ENCODE measurements at places on chromosomes 7 and 10. TPM values are rescaled to one million over a fixed set of nuclear protein-coding genes. Genes with fewer than 3 reads are reported as not detected.

DNA sequence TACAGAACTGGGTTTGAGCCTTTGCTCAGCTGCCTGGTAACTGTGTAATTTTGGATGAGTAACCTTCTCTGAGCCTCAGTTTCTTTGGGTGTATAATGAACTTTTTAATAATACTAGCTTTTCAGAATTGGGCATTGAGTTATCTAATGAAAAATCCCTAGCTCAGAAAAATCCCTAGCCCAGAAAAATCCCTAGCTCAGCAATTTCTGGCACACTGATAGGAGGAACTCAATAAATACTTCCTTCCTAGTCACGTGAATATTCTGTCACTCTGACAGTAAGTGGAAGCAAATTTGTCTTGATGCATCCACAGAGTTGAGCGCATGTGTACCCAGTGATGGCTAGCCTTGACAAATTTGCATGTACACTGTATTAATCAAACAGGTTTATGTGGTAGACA, 817.6 kb downstream of the XPNPEP1 start:
- no peak for DNase-seq

- DNase-seq = no peak
Measured at GRCh38 chr10:91975438-91975837, 51.9 kb downstream of the BTAF1 start.

The KIAA1217 gene
- 4.1 TPM for total RNA-seq

The NRP1 gene
- 49.3 TPM for total RNA-seq

The C7orf57 gene
- total RNA-seq = under 0.01 TPM

The COL1A2 gene
- 84.4 TPM for total RNA-seq

- DNase-seq = no peak
Measured at GRCh38 chr7:46319841-46320240, 398.8 kb upstream of the IGFBP3 start.

- no peak for DNase-seq
Measured at GRCh38 chr7:34107276-34107675, 201.9 kb downstream of the BMPER start.

The CROT gene
- total RNA-seq = 13.0 TPM

The KAT6B gene
- 189 TPM for total RNA-seq

The SPDYE8 gene
- total RNA-seq = under 0.01 TPM

DNA sequence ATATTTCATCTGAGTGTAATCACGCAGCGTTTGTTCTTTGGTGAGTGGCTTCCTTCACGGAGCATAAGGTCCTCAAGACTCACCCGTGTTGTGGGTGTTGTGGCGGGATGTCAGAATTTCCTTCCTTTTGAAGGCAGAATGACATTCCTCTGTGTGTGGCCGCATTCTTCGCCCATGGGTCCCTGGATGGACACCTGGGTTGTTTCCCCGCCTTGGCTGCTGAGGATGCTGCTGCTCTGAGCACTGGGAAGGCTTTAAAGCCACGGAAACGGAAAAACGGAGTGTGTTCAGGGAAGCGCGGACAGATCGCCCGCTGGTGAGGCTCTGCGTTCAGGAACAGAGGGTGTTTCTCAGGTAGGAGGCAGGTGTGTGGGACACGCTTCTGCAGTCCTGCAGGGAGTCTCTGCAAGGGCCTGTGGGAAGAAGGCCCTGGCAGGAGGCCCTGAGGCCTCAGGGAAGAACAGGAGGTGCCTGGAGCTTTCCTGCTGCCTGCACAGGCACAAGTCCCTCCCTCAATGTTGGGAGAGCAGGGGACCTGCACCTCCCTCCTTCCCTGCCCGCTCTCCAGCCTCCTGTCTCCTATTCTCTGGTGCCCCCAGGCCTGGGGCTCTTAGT, 35.7 kb upstream of the SHH start:
- DNase-seq = no peak

DNA sequence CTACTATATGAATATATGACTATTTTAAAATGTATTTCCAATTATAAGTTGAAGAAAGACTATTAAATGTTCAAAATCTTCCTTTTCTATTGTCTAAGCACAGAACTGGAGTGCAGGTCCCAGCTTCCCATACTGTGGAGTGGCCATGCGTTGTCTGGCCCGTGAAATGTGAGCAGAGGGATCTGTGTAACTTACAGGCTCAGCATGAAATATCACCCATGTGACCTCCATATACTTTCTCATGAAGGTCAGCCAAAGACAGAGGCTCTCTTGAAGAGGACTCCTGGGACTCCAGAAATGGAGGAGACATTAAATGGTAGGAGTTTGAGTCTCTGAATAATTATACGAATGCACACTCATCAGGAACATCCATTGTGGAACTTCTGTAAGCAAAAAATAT, 92.4 kb upstream of the CAV2 start:
- no peak for DNase-seq

The SFTPD gene
- total RNA-seq = 0.41 TPM

DNA sequence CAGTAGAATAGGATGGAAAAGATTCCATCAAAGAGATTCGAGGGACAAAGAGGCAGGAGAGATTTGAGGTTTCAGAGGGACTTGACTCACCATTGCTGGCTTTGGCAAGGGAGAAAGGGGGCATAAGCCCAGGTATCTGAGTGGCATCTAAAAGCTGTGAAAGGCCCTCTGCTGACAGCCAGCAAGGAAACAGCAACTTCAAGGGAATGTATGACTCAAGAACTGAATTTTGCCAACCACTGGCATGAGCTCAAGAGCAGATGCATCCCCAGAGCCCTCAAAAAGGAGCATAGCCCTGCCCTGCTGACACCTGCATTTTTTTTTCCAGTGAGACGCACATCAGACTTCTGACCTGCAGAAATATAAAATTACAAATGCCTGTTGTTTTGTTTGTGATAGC, 19.6 kb upstream of the ADAM12 start:
- no peak for DNase-seq

- DNase-seq = no peak
Measured at GRCh38 chr10:123588386-123588914, 77.7 kb upstream of the GPR26 start.

DNA sequence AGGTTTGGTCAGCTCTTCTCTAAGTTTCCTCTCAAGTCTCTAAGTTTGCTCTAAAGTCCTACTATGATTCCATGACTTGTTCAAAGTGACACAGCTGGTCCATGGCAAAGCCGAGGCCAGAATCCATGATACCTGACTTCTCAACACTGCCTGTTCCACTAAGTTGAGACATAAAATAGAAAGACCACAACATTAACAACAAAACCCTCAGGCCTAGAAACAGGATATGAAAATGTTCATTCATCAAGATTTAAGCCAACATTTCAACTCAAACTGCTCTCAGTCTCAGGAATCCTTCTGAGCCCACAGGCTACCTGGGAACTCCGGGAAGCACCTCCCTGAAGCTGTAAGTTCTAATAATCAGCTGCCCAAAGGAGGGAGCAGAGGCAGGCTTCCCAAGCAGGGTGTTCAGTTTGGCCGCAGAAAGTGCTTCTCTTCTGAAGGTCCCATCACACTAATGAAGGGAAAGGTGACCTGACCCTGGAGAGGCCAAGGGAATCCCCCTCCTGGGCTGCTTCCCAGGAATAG, 62.9 kb downstream of the STK17A start:
- DNase-seq = no peak
